D341Med (cell line): ENCODE measurements at places on chromosomes 2 and 18.

DNA sequence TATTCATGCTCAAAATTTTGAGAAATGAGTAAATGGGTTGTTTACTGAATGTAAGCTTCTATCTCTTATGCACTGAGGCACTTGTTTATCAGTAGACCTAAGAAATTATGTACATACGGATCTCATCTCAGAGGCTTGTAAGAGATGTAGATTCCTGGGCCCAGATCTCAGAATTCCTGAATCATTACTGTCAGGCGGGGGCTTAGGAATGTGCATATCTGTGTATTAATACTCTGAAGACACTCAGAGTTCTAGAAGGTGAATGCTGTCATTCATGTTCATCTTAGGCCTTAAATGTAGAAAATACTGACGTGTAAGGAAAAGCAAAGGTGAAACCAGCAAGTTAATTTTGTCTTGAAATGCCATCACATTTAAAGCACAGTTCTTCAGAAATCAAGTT, 169.6 kb downstream of the FMNL2 start:
- no peak for DNase-seq

DNA sequence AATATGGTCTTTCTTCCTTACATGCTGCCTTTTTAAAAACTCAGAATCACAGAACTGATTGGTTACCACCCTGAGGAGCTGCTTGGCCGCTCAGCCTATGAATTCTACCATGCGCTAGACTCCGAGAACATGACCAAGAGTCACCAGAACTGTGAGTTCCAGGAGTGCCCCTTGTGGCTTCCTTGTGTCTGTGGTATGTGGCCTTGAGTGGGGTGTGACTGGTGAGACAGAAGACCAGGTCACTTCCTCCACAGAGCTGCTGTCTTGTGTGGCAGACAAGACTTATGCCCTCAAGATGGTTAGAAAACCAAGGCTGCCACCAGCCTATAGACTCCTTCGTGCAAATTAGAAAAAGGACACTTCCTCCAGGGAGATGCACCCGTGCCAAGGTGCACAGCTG, 72.6 kb downstream of the EPAS1 start:
- DNase-seq, result no peak

GRCh38 chr2:24492421-24493279, 1.6 kb downstream of the NCOA1 start:
- no peak for DNase-seq

DNA sequence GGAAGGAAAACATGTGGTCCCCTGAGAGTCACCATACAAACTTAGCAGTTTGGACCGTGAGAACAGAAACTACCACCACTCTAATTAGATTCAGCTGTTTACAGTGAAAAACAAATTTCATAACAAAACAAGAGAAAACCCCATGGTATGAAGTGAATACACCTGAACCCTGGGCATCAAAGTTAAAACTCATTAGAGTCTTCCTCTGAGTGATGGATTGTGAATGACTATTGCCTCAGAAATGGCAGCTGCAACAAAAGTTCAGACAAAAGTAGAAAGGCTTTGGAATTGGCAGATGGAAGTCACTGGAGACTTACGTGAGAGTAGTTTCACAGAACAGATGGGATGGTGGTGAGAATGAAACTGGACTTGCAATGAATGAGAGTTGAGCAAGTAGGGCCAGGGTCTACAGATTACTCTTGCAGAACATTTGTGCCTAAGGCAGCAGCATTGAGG, 98.0 kb downstream of the AAK1 start:
- no peak for DNase-seq

DNA sequence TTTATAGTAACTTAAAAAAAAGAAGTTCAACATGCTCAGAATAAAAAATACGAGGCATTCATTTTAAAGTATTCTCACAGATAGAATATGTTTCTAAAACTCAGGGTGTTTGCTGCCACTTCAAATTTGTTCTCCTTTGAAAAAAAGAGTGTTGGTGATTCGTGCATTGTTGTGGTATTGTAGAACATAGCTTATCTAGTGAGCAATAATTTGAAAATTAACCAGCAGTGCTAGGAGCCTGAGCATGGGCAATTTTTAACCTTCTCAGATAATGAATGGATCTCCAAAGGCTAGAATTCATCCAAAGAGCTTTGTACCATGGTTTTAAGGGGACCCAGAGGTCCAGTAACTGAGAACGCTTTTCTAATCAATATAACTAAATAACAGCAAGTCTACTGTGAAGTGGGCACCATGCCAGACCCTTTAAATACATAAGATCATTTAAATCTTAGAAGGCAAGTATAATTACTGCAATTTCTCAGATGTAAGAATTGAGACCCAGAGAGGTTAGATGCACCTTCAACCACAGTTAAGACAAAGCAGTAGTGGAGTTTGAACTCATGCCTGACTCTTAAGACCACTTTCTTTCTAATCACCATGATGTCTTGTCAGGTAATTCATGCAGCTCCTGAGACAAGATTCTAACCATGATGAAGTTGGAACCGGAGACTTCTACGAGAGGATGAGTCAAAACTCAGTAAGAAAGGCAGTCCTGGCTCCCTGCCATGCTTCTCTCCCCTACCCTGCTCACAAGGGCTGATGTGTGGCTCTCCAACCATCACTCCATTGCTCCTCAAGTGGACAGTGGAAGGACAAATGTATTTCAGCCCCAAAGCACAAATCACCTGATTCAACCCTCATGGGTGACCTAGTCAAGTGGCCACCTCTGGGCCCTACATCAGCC, 3.4 kb downstream of the CYRIA start:
- DNase-seq, result no peak

DNA sequence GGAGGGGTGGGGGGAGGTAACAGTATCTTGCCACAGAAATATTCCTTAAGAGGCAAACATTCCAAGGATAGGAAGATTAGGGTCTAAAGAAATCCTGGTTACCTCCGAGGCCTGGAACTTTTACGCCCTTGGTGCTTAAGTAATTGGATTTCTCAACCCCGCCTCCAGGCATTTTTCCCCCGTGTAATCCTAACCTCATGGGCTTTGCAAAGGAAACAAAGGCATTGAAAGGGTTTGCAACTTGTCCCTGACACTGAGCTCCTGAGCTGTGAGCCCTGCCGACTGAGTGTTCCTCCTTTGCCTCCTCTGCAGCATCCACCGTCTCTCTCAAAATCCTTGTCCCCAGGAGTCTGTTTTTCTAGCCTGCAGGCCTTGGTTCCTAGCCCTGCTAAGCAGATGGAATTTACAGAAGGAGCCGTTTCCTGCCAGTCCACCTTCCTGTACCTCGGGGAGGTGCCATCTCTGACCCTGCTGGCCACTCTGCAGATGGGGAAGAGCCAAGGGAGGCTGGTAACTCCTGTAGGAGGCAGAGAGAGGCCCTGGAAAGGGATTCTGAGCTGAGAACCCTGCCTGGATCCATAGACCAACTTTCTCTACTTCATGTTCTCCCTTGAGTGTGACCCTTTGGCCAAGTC, 24.2 kb downstream of the TET3 start:
- peak; percentile 68 for DNase-seq

DNA sequence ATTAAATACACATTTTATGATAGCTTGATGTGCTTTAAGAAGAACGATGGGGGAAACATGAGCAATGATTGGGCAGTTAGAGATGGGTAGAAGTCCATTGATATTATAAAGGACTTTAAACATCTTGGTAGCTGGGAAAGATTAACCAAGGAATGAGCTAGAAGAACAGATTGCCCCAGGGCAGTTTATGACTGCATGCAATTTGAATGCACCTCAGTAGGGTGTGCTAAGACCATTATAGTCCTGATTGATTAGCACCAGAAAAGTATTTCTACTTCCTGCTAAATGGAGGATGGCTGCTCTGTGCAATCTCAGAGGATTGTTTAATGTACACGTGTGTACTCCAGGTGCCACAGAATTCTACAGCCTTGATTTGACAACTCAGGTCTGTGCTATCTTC, 641.9 kb downstream of the CNTNAP5 start:
- no peak for DNase-seq

- DNase-seq, result no peak
These were observed 82.1 kb downstream of the CDK15 start for GRCh38 chr2:201888426-201888800.

- peak; percentile 30 for DNase-seq
These were observed 32.8 kb downstream of the SRBD1 start for GRCh38 chr2:45578056-45578843.

DNA sequence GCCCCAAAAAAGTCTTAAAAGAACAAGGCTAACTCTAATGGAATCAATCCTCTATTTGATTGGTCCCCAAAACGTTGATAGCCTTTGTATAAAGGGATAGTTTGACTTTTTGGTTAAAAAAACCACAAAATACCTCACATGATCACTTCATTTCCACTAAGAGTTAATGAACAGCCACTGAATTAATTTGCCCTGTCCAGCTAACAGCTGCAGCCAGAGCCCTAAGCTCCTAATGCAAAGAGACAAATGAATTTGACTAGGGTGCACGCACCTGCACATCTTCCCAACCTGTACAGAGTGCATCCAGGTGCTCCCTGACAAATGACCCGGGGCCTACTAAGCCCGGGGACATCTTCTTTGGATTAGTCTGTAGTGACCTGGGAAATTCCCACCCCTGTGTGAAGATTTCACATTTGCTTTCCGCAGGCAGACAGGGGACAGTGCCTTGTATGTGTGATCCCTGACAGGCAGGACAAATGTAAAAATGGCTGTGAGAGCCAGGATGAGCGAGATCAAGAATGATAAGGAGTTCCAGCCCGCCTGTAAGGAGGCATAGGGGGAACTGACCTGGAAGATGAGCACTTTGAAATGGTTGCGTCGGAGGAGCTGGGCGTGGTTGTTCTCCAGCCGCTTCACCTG, 893 bp downstream of the CAVIN2 start:
- no peak for DNase-seq

DNA sequence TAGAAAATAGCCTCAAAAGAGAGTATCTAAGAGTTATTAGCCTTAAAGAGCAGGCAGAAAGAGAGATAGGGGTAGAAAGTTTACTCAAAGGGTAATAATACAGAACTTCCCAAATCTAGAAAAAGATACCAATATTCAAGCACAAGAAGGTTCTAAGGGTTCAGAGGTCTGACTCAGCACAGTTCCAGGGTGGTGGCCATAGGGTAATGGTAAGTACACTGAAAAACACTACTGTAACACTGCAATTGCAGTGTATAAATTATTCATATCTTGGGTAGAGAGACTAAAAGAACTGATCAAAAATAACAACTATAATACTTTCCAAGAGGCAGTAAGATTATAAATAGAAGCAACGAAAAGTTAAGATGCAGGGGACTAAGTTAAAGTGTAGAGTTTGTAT, 115.2 kb downstream of the ROCK1 start:
- no peak for DNase-seq
